ENCODE measurements at places on chromosomes 4 and X.
A peak's percentile ranks its signal among the peaks of the same experiment; 100 is the strongest.

GRCh38 chrX:30982467-30982866 is 89.4 kb downstream of the FTHL17 start:
- DNase-seq: no peak

DNA sequence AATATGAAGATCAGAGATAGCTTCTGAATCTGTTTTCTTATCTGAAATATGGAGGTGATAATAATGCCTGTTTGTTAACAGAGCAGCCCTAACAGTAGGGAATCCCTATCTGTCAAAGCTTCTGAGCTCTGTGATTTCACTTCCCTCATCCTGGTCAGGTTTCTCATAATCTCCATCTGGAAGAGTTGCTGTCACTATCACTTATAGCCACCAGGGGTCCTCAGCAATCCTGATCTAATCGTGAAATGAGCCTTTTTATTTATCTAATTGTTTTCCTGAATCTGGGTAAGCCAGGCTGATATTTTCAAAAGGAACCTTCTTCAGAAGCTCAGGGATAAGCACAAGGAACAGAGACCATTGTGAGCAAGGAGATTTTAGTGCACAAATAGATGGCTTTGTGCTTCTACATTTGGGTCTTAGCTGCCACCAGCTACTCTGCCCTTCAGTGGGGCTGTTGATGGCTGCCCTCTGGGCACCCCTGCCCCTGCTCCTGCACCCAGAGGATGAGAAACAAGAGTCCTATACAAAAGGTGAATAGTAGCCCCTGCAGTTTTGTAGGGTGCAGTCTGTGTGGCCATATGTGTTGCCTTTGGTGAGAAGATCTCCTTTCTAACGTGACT is 196.4 kb upstream of the RADX start:
- DNase-seq: peak; percentile 1

DNA sequence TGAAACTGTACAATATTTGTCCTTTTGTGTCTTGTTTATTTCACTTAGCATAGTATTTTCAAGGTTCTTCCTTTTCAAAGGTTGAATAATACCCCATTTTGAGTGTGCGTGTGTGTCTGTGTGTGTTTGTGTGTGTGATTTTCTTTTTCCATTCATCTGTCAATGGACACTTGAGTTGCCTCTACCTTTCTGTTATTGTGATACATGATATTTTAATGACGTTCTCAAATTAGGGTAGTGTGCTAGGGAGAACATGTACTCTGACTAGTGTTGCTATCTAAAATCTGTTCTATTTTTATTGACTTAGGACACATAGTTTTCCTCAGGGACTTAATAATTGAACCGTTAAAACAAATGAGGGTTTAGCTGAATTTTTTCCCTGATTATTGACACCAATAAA is 9.9 kb downstream of the MMRN1 start:
- no peak for DNase-seq

GRCh38 chr4:102610007-102610406 is 108.8 kb downstream of the NFKB1 start:
- no peak for DNase-seq

- no peak for DNase-seq
Observed at GRCh38 chr4:29151584-29151983, 1568.6 kb upstream of the PCDH7 start.

DNA sequence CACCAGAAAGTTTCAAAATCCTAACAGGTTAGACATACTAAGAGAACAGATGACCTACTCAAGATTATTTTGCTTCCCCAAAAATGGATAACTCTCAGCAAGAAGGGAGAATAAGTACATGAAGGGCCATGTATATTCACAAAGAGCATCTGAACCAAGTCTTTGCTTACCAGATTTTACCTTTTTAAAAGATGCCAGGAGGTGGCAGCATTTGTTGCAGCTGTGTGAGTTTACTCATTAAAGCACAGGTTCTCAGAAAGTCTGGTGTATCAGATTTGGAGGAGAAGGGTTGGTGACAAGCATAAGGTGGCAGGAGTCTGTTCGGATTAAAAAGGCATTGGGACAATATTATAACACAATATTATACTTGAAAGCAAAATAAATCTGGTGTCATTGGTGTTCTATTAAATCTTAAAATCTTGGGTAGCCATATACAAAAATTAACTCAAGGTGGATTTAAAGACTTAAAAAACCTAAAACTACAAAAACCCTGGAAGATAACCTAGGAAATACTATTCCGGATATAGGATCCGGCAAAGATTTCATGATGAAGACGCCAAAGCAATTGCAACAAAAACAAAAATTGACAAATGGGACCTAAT is 51.3 kb upstream of the NFKB1 start:
- peak; percentile 69 for DNase-seq

GRCh38 chr4:94571715-94572114 is 120.0 kb downstream of the PDLIM5 start:
- no peak for DNase-seq

DNA sequence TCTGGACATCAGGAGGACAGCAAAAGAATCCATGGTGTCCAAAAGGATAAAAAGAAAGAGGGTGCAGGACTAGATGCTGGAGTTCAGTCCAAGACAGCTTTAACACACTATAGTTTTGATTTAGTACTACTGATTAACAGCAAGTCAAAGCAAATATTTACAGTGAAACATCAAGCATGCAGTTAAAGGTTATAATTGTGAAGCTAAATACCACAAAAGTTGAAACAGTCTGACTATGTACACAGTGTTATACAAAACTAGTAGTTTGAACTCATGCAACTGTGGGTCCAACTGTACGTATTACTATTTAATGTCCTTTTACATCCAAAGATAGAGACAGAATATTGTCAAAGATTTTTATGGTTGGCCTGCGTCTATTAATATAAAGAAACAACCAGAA is 57.6 kb downstream of the CHIC2 start:
- no peak for DNase-seq

- DNase-seq: peak; percentile 93
Observed at GRCh38 chr4:143586080-143586479, 72.6 kb downstream of the SMARCA5 start.

DNA sequence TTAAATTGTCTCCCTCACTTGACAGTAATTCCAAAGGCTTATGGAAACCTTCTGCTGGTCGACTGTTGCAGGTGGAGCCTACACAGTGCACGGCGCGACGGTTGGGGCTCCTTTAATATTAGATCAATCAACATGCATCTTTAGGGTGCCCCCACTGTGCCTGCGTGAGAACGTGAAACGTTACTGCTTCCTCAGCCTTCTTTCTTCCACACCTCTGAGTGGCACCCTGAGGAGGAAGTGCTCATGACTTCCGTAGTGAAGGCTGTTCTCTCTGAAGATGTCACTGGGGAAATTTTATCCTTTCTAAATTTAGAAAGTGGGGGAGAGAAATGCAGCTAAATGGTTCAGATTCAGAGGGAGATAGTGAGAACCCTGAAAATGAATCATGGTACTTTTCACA is 184.0 kb upstream of the ZFP42 start:
- no peak for DNase-seq

DNA sequence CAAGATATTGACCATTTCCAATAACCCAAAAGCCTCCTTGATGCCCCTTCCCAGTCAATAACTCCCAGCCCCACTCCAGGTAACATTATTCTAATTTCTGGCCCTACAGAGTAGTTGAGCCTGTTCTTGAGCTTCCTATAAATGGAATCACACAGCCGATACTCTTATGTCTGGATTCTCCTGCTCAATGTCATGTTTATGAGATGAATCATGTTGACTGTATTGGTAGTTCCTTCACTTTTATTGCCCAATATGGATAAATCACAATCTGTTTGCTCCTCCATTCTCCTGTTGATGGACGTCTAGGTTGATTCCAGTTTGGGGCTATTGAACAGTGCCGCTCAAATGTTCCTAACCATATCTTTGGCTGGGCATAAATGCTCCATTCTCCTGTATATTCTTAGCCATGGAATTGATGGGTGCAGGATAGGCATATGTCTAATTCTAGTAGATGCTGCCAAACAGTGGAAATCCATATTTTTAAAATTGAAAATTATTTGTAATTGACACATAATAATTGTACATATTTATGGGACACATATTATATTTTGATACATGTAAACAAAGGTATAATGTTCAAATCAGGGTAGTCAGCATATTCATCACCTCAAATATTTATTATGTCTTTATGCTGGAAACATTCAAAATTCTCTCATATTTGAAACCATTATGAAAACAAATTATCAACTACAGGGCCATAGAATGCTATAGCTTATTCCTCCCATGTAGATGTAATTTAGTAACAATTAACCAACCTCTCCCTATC is 40.5 kb upstream of the SLC2A9 start:
- DNase-seq: no peak

DNA sequence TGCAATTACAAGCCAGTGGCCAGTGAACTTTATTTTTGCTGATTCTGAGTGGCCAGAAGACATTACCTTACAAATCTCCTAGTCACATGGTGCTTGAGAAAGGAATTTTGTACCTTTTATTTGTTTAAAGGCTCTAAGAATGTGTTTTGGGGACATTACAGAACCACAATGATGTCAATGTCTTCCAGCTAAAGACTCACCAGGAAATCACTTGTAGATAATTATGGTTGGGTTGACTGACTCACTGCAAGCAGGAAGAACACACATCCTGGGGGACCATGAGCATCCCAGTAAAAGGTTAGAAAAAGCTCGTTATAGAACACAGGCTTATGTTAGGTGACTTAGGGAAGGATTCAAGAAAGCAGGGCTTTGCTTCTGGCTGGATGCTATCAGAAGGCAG is 119.4 kb upstream of the FAM9B start:
- no peak for DNase-seq

- no peak for DNase-seq
Observed at GRCh38 chr4:187380181-187380581, 615.4 kb upstream of the ZFP42 start.

DNA sequence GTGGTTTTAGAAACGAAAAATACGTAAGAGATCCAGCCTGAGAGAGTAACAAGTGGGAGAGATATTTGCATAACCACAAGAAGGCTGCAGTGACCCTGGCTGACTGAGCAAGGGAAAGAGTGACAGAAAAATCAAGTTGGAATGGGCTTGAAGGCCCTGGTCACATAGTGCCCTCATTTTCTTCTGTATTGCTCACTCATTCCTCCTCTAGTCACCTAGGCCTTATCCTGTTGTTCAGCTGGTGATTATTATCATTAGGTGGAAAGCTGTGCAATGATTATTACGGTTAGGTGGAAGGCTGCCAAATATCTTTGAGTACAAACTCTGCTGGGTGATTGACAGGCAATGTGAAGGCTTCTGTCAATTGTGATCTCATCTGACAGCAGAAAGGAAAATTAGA is 2384.1 kb downstream of the PCDH7 start:
- DNase-seq: no peak

- DNase-seq: no peak
Observed at GRCh38 chrX:51568586-51568985, 50.1 kb downstream of the CENPVL3 start.

GRCh38 chrX:70479922-70480659 is 35.5 kb downstream of the DLG3 start:
- peak; percentile 21 for DNase-seq

- DNase-seq: no peak
Observed at GRCh38 chr4:140556372-140557085, 12.2 kb downstream of the UCP1 start.

DNA sequence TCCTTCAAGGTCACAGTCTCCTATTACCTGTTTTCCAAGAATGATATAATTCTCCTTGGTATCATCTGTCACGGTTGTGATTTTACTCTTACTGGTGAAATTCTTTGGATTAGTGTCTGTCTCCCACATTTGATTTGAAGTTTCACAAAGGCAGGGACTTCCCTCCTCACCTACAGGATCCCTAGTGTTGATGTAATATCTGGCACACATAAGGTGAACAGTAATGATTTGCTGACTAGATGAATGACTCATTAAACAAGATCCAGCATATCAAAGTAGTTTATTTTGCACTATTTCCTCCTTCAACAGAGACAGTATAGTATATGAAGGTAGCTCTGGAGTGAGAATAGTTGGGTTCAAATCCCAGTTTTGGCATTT is 135.3 kb upstream of the IL1RAPL2 start:
- no peak for DNase-seq

DNA sequence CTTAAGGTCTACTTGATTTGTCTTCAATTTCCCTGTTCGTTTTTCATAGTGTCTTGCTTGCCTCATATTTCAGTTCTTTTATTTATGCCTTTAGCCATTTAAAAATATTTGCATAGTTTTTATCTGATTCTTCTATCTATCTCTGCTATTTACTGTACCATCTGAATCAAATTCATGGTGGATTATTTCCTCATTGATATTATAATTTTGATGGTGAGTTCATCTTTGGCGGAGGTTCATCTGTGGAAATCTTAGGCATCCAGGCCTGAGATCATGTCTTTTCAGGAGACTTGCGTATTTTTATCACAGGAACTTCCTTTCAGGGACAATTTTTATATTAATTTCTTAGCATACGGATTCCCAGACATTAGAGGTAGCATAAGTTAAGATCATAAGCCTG is 275.2 kb downstream of the STPG2 start:
- DNase-seq: no peak
